ENCODE measurements at places on chromosomes 6 and 20.

DNA sequence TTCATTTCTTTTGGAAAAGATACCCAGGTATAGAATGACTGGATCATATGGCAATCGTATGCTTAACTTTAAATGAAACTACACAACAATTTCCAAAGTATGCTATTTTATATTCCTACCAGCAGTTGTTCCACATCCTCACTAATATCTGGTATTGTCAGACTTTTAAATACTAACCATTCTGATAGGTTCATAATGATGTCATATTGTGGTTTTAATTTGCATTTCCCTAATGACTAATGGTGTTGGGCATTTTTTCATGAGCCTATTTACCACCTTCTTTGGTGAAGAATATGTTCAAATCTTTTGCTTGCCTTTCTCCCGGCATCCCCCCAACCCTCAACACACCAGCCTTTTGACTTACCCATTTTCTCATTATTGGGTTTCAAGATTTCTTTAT lies 96.2 kb upstream of the HMGN3 start:
- DNase-seq, result no peak

DNA sequence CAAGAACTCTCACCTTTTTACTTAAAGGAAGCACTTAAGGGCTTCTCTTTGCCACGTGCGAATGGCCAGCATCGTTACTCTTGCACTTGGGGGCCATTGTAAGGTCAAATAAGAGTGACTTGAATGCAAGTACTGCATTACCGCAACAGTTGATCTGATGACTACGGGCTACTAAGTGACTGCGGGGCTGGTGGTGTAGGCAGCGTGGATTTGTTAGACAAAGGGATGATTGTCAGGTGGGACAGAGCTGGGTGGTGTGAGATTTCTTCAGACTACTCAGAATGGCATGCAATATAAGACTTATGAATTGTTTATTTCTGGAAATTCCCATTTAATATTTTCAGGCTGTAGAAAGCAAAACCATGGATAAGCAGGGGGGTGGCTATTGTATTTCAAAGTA lies 199.7 kb upstream of the UST start:
- DNase-seq, result no peak

DNA sequence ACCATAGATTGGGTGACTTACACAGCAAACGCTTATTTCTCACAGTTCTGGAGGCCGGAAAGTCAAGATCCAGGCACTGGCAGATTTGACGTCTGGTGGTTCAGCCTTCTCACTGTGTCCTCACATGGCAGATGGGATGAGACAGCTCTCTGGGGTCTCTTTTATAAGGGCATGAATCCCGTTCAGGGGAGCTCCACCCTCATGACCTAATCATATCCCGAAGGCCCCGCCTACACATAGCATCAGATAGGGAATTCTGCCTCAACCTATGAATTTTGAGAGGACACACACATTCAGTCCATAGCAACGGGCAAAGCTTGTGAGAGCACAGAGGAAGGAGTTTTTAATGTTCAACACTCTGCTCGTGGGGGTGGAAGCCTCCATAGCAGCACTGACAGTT lies 27.5 kb downstream of the DAAM2 start:
- DNase-seq, result no peak

GRCh38 chr20:49270177-49270576 lies 7.7 kb downstream of the ZNFX1 start:
- DNase-seq, result no peak

DNA sequence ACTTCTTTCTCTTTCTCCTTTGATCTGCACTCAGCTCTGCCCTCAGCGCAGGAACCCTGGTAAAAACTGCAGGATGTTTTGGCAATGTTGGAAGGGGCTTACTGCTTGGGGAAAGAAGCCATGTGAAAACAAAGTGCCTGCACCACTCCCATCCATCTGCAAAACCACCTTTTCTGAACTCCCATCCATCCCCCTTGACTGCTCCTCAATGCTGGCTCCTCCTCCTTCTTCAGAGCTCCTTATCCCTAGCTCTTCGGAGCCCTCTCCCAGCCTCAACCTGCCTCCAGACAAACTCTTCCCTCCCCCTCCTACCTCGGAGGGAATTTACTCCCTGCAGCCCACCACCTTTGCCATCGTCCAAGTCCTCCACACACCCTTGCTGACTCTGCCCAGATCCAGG lies 4.2 kb upstream of the ZBTB12 start:
- DNase-seq, result no peak

GRCh38 chr6:124040655-124041054 lies 237.0 kb downstream of the NKAIN2 start:
- no peak for DNase-seq

GRCh38 chr6:117781550-117781949 lies 106.3 kb downstream of the NUS1 start:
- no peak for DNase-seq

- DNase-seq, result no peak
These were observed 15.6 kb downstream of the PM20D2 start for GRCh38 chr6:89161326-89162046.

DNA sequence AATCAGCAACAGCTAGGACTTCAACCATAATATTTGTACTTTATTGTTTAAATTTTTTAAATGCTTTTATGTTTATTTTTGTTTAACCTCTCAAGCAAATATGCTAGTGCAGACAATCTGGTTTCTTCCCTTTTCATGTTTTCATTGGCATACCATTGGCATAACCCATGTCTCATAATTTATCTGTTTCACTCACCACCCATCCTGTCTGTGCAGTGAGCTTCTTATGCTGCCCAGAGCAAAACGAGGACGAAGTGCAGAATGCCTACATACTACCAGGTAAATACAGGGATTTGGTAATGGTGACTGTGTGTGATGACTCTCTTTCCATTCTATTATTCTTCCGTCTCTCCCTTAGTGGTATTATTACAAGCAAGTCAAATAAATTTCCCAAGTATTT lies 361.4 kb upstream of the KCNQ5 start:
- no peak for DNase-seq

DNA sequence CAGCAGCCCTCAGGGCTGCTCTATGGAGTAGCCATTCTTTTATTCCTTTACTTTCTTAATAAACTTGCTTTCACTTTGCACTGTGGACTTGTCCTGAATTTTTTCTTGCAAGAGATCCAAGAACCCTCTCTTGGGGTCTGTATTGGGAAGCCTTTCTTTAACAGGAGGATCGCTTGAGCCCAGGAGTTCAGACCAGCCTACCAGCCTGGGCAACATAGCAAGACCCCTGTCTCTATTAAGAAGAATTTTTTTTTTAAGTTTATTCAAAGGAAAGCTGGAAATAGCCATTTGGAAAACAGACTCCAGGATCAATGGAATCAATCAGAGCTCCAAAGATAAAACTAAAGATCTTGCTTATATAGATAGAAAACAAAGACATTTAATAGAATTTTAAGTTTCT lies 29.1 kb downstream of the OR2B2 start:
- DNase-seq, result no peak

DNA sequence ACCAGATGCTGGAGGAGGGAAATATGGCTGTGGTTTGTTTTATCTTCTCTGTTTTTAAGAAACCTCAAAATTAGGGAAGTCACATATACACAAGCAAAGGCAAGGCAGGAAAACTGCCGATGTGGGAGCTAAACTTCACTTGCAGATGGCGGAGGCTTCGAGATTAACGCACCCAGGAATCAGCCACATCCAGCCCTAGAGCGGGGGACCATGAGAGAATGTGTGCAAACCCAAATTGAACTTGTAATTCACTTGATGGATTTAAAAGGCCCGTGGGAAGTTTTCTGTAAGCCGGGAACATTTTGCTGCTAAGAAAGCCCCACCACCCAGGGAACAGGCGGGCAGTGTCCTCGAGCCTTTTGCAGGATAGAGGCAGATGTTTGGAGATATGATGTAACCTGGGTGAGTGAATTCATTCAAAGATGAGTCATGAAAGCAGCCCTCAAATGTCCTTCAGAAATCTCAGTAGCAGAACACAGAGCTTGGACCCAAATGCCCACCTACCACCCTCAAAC lies 39.9 kb downstream of the PREX1 start:
- DNase-seq, result no peak

DNA sequence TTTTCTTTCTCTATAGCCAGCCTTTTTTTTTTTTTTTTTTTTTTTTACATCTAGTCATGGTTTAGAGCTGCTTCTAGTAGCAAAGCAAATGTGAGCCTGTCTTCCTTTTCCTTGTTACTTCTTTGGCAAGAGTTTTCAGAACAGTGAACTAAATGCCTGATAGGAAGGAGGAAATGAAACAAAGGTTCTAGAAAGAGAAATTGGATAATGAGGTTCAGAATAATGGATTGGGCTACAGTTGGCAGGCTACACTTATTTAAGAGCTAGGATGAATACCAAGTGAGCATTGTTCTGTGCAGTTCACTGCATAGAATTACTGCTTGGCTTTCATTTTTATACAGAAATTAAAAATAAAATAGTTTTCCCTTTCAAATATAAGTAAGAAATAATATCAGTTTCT lies 78.6 kb downstream of the HIVEP1 start:
- no peak for DNase-seq

GRCh38 chr20:61846741-61847419 lies 218.8 kb downstream of the TAF4 start:
- no peak for DNase-seq

DNA sequence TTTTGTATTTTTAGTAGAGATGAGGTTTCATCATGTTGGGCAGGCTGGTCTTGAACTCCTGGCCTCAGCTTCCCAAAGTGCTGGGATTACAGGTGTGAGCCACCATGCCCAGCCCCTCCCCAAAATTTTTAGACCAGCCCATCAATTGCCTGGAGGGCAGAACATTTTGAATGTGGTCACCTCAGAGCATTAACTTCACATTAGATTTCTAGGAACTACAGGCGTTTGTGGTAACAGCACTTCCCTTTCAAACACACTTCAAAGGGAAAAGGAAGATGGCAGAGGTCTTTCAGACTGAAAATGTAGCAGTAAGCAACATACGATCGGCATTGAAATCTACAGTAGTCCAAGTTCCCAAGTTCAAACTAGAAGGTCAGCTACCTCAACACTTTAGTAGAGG lies 12.3 kb upstream of the SLA2 start:
- DNase-seq, result no peak

DNA sequence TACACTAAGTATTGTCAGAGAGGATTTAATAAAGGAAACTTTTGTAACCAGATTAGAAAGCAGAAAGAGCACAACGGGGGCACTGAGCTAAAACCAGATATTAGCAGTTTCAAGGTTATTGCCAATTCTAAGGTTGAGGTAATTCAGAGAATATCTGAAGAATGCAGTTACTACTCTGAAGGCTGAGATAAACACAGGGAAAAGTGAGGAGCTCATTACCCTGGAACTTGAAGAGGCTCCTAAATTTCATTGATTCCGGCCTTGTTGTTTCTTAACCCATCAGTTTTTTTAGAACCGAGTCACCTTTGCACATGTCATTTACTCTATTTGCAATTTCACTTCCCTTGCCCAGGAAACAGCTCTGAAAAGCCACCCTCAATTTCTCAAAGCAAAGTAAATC lies 72.4 kb upstream of the BTBD3 start:
- no peak for DNase-seq

DNA sequence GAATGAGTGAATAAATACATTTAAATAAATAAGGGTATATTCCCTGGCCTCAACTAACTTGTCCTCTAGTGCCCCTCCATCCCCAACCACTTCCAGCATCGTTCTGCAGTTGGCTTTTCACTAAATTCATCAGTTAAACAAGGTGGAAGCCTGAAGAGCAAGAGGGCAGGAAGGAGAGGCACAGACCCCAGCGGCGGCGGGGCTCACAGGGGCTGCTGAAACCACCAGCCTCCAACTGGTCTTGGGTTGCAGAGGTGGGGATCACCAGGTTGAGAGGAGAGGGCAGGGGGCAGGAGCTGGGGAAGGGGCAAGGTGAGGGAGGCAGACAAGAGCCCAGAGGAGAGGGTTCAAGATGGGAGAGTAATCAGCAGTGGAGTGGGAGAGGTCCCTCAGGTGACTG lies 27.1 kb downstream of the KCNK5 start:
- no peak for DNase-seq

GRCh38 chr6:15362274-15363160 lies 116.6 kb downstream of the JARID2 start:
- DNase-seq, result no peak

- no peak for DNase-seq
These were observed 453.8 kb downstream of the RFPL4B start for GRCh38 chr6:112800916-112801315.

GRCh38 chr20:431012-431904 lies 23.2 kb downstream of the RBCK1 start:
- peak; percentile 35 for DNase-seq

- DNase-seq, result no peak
These were observed 978 bp downstream of the HLA-A start for GRCh38 chr6:29943053-29943966.

- DNase-seq, result no peak
These were observed 58.0 kb downstream of the ZFAND3 start for GRCh38 chr6:37877373-37878149.

DNA sequence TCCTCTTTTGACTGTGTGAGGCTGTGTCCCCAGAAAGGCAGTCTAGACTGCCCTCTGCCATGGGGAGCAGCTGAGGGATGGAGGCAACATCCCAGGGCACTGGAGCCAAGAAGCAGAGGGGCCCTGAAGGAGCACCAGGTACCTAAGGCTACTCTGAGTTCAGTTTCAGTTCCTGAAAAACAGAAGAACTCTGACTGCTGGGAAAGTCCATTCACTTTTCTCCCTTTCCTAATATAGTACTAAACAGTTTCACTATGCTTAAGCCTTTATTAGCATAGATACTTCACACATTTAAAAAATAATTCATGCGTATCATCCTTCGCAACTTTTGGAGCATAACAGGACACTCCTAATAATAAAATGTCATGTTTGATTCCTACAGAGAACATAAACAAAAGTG lies 130.0 kb downstream of the FOXC1 start:
- peak; percentile 81 for DNase-seq

GRCh38 chr6:41781366-41781730 lies 766 bp downstream of the PRICKLE4 start:
- DNase-seq, result no peak

DNA sequence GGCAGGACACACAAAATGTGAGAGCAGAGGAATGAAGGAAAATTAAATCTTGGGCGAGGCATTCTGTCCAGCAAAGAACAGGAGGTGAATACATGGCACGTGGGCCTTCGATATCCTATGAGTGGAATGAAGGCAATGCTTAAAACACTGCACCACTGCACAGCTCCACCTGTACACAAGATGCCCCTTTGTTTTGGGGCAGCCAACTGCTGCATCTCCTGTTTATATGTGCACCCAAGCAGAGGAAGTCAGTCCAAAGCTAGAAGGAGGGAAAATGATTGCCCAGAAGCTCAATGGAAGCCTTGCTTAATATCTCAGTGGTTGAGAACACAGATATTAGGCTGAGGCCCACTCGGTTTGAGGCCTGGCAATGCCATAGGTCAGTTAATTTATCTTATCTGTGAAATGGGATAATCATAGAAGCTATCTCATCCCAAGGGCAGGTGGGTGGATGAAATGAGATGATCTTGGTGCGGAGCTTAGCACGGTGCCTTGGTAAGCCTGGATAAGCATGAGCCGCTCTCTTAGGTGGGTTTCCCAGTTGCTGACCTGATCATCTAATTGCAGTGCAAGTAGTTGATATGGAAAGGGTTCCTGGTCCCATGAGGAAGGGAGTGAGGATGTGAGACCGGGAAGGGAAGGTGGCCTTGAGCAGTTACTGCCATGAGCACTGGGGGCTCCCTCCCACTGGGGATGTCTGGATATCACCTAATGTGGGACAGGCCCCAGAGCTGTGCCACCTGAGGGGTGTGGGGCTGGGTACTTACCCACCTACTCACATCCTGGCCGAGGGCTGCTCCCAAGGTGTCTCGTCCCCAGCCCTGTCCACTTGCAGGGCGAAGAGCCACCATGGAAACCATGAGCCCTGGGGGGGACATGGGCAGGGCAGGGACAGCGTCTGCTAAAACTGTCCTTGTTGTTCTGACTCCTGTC lies 9.9 kb downstream of the BANF2 start:
- DNase-seq, result no peak

GRCh38 chr6:20632696-20633095 lies 98.4 kb downstream of the CDKAL1 start:
- no peak for DNase-seq

GRCh38 chr6:127581576-127581975 lies 4.6 kb downstream of the C6orf58 start:
- DNase-seq, result no peak

All from GM20000 (cell line).